ENCODE measurements at places on chromosomes 4 and X.

DNA sequence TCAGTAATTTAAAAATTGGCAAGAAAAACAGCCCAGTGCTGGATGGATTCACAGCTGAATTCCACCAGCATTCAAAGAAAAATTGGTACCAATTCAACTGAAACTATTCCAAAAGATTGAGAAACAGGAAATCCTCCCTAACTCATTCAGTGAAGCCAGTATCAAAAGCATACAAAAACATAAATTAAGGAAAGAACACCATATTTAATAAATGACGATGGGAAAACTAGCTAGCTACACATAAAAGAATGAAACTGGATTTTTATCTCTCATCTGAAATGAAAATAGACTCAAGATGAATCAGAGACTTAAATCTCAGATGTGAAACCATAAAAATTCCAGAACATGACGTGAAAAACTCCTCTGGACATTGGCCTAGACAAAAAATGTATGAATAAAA lies 516.8 kb upstream of the SPANXN1 start:
- no peak for DNase-seq

- no peak for DNase-seq
Measured at GRCh38 chr4:9602389-9602914, 158.2 kb downstream of the DEFB131A start.

DNA sequence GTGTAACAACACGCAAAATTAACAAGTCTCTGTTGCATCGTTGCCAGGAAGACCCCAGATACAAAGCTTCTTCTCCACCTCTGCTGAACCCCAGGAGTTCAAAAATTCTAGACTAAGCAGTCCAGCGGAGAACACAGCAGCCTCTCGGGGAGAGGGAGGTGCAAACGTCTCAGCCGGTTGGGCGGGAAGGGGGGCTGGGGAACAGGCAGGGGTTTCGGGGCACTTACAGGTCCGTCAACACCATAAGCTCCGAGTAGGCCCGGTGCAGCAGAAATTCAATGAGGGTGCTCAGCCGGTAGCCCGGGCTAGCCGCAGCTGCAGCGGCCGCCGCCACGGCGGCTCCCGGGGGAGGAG lies 394 bp downstream of the MED14 start:
- DNase-seq: no peak

DNA sequence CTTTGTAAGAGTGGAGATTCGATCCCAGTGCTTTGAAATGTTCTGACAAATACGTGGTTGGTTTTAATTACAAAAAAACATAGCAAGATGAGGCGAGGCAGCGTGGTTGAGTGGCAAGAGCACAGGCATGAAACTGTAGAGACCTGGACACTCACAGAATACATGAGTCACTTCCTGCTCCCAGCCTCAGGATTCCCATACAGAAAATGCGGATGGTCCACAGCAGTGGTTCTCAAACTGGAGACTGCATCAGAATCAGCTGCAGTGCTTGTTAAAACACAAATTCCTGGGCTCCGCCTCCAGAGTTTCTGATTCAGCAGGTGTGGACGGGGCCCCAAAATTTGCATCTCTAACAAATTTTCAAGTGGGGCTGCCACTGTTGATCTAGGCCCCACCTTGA lies 10.1 kb downstream of the OTOP1 start:
- DNase-seq: no peak

DNA sequence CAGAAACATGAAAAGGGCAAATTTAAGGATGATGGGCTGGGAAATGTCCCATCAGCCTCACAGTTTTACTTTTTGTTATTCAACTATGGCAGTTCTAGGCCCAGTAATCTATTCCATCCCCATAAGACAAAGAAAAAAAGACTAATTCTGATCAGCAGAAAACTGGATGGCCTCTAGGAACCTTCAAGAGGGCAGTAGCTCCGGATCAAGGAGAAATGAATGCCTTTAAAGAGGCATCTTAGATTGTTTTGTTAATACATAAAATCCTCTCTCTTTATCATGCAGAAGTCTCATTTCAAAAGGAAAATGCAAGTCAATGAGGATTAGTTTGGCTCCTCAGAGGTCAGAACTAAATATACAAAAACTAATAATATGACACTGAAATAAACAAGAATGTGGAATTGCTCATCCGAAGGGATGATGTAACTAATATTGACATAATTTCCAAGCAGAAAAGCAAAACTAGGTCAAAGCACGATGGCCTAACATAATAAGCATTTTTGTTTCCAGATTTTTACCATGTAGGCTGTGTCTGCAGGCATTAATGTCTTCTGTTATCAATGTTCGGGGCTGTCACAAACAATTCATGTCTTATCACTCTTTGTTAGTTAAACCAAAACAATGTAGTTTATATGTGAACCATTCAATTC lies 8.8 kb downstream of the MID1 start:
- DNase-seq: no peak

DNA sequence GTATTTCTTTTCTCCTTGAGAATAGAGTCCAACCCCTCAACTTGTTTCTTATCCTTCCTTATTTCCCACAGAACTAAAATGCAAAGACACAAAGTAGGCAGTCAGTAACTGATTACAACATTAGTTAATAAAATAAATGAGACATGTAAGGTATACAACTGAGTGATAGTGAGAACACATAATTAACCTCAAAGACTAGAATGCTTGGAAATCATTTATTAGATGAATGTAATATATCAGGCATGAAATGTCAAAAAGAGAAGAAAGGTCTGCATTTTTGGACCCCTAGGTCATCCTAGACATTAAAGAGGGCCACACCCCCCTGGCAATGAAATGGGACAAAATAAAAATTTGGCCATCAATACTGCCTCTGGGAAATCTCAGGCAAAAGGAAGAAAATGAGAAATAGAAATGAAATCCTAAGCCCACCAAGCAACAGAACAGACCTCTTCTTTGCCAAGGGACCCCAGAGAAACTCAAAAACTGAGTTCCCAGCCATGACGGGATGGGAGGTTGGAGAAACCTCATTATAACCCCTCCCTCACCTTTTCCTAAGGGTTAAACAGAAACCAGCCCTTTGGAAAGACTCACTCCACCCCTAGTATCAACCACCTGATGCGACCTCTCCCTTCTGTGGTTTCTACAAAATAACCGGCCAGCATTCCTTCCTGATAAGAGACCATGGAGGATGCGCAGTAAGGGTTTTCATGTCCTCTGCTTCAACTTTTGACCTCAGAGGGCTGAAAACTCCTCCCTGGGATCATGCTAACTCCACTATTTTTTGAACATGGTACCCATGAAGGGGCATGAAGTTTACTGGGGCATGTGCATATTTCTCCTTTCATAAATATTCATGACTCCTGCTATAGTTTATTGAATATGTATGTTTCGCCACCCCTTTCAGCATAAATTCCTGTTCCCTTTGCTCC lies 90.0 kb upstream of the EXOC1L start:
- no peak for DNase-seq

- DNase-seq: no peak
Measured at GRCh38 chr4:55004831-55005230, 120.6 kb downstream of the KDR start.

GRCh38 chrX:16778545-16778944 lies 7.7 kb upstream of the TXLNG start:
- DNase-seq: no peak

DNA sequence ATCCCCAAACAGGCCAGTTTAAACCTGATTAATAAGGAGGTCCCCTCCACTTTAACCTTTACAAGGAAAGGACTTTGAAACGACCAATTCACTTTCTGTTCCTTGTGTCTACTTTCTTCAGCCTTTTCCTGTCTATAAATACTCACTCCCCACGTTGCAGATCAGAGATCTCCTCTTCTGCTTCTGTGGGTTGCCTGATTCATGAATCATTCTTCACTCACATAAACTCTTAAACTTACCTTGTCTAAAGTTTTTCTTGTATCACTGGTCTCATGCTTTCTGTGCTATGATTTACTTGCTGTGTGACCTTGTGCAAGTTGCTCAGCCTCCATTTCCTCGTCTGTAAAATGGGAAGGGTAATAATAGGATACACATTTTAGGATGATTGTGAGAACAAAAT lies 236.1 kb downstream of the QDPR start:
- no peak for DNase-seq

GRCh38 chrX:49230500-49231232 lies 2.5 kb downstream of the CACNA1F start:
- no peak for DNase-seq

DNA sequence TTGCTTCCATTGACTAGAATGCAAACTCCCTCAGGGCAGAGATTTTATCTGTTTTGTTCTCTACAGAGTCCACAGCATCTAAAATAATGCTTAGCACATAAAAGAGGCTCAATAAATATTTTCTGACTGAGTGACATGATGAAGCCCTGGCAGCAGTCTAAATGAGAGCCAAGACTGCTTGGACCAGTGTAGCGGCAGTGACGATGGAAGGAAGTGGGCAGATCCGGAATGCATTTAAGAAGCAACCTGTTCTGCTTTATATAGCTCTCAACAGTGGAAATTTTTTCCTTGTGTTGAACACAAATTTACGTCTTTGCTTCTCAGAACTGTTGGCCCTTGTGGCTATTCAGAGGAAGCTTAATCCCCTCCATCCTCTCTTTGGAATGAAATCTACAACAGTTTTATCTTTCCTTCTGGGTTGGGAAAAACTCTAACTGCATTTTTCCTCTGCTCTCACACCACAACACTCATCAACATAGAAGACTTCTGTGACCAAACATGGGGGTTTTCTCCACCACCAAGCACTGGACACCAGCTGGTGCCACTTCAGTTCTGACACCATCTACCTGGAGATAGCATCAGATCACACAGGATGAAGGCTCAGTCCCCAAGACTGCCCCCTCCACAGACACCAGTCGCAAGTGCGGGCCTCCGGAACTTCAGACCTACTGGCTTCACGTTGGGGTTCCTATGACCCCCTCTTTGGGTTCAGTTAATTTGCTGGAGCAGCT lies 7.0 kb upstream of the BEND4 start:
- DNase-seq: no peak

DNA sequence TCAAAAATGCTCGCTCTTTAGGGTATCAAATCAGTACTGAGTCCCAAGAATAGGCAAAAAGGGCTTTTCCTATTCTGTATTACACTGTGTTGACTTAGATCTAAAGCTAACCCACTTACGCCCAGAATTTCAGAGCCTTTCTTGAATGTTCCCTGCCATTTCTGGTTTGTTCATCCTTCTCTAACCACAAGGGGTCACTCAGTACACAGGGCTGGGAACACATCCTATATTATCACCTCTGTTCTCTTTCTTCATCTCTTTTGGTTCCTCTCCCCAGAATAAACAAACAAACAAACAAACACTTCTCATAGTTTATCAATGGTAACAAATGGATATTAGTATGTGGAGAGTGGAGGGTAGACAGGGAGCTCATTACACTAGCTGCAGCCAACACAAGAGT lies 25.5 kb upstream of the MORC4 start:
- no peak for DNase-seq

DNA sequence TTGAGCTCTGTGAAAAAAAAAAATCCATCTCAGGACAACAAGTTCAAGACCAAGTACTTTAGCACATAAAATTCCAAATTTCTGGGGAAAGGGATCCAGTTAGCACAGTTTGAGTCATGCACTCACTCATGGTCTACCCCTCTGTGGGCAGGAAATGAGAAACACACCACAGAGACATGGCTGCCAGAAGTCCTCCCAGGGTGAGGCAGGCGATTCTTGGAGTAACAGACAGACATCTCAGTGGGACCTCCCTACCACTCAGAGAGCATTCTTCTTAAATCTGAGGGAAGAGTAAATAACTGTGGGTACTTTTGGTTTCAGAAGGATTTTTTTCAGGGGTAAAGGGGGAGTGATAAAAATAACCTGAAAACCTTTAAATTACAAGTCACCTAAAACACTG lies 14.1 kb downstream of the CXCL1 start:
- DNase-seq: no peak

DNA sequence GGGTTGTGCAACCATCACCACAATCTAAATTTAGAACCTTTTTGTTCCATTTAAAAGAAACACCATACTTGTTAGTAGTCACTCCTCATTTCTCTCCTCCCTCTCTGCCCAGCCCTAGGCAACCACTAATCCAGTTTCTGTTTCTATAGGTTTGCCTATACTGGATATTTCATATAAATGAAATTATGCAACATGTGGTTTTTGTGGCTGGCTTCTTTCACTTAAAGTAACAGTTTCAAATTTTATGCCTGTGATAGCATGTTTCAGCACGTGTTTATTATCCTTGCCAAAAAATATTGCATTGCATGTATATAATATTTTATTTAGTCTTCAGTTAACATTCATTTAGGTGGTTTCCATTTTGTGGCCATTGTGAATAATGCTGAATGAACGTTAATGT lies 437.6 kb downstream of the IL1RAPL1 start:
- no peak for DNase-seq

- DNase-seq: no peak
Measured at GRCh38 chr4:17024425-17024824, 126.0 kb upstream of the LDB2 start.

DNA sequence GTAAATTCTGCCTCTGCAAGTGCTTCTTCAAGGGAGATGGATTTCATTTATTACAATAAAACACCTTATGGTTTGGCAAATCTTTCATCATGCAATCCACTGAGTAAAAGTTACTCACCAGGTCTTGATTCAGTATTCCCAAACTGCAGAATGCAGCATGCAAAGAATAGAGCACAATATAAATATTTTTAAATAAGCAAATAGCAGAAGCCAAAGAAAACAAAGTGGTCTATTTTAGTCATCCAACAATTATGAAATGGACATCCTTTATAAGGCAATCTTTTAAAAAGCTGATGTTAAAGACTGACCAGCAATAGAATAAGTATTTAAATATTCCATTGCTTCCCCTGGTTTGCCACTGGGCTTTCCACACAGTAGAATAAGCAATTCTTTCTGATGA lies 59.5 kb downstream of the SLC39A8 start:
- no peak for DNase-seq

DNA sequence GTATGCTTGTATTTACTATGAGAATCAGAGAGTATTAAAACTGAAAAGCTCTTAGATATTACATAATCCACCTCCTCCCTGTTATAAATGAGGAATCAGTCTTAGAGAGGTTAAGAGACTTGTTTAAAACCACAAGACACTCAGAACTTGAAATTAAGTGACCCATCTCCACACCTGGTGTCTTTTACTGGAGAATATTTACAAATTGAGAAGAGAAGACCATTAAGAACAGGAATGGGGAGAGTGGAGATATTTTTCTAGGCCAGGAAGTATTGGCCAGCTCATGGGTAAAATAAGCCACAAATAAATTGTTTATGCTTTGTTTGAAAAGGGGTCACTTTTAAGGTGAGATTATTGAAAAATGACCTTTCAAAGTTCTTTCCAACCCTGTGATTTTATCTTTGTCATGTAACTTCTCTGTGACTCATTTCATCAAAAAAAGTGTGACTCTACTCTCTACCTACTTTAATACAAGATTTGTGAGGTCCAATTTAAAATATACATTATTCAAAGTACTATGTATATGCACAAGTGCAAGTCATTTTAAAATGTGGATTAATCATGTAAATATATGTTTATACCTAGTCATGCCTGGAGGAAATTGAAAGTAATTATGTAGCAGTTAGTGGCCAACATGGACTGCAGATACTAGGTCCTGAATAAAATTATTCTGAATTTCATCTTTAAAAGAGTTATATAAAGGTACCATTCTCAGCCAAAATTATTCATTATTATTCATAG lies 15.9 kb upstream of the COX7B2 start:
- no peak for DNase-seq

- DNase-seq: no peak
Measured at GRCh38 chr4:159355466-159355865, 252.6 kb downstream of the RAPGEF2 start.

GRCh38 chr4:15436513-15436912 lies 8.7 kb downstream of the C1QTNF7 start:
- no peak for DNase-seq
